ENCODE measurements at places on chromosomes 1 and 21.

GRCh38 chr1:59427155-59427554 is 130.3 kb downstream of the FGGY start:
- DNase-seq = no peak

- DNase-seq = no peak
Measured at GRCh38 chr1:87942165-87942564, 613.5 kb downstream of the LMO4 start.

DNA sequence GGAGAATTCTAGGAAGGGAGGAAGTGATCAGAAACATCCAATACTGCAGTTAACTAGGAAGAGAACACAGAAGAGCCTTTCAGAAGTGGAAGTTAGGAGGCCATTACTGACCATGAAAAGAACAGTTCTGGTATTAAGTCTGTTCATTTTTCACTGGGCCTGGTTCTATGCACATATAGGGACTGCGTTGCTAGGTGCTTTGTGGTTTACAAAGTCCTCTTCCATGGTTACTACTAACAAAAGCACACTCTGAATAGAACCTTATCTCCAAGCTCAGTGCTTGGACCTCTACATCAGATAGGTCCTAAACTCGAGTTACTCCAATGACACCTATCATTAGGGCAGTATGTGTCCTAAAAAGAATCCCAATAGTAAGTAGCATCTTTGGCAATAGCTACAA is 75.4 kb downstream of the RPAP2 start:
- DNase-seq = no peak

GRCh38 chr1:40384887-40385286 is 11.4 kb downstream of the SMAP2 start:
- DNase-seq = no peak

DNA sequence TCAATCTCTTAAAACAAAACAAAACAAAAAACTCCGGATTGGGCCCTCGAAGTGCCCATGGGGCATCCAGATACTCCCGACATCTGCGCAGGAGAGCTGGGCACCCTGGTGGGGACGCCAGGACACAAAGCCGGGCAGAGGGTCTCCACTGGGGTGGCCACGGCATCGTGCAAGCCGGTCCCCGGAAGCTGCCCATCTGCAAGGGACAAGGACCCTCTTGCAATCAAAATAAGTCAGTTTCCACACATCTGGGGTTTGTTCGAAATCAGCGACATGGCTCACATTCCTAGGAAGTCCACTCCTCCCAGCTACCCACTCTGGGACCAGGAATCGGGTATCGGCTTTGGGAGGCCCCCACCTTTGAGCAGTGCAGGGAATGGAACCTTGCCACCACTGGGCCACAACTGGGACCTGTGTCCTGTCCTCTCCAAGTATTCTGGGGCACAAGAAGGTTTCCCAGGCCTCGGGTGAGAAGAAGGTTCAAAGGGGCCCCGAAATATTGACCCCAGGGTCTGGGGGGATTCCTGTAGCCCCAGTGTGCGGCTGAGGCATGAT is 4.6 kb upstream of the PRDM16 start:
- DNase-seq = no peak

DNA sequence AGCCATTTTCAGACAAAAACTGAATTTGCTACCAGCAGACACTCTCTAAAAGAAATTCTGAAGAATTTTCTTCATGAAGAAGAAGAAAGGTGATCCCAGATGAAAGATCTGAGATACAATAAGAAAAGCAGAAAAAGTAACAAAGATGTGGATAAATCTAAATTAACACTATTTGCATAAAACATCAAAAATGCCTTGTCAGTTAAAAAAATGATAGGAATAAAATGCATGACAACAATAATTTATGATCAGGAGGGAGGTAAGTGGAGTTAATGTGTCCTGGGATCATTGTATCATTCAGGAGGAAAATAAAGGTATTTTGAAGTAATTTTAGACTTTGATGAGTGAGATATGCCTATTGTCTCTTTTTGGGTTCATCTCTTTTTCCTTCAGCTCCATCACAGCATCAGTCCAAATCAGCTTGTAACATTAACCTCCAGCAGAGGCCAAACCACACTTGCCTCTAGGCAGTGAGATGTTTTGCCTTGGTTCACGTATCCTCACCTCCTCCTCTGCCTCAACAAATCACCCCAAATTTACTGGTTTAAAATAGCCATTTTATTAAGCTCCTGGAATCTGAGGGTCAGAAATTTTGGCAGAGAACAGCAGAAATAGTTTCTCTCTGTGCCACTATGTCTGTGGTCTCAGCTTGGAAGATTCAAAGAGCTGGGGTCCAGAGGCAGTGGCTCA is 76.9 kb upstream of the HIVEP3 start:
- no peak for DNase-seq

DNA sequence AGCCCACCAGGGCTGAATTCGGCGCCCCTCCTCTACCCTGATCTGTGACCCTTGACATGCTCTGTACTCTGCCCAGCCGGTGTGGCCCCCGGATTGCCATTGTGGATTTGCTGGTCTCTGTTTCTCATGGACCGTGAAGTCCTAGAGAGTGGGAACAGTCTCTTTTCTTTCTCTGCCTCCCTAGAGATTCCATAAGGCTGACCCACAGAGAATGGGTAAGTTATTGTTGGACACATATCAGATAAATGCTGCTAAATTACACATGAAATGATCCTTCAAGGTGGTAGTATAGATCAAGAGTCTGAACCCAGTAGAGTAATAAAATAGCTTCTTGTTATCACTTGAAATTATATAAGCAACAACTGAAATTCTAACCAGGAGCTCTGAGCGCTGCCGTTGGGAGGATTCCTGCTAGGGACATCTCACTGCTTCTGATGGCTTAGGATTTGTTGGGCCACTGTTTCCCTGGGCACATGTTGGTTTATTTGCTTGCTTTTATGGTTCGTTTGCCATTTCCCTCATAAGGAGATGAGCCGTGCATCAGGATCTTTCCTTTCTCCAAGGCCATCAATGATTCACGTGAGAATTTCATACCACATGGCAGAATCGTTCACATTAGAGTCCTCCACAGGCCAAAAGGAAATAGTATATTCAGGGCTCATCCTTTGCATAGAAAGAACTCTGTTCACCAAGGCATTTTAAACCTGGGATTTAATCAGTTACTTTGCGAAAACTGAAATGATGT is 111.9 kb downstream of the ZBTB18 start:
- no peak for DNase-seq

GRCh38 chr1:232501854-232502253 is 128.1 kb downstream of the SIPA1L2 start:
- no peak for DNase-seq

GRCh38 chr1:12057940-12058687 is 5.0 kb upstream of the TNFRSF8 start:
- no peak for DNase-seq

GRCh38 chr1:226867461-226868054 is 2.9 kb upstream of the PSEN2 start:
- no peak for DNase-seq

DNA sequence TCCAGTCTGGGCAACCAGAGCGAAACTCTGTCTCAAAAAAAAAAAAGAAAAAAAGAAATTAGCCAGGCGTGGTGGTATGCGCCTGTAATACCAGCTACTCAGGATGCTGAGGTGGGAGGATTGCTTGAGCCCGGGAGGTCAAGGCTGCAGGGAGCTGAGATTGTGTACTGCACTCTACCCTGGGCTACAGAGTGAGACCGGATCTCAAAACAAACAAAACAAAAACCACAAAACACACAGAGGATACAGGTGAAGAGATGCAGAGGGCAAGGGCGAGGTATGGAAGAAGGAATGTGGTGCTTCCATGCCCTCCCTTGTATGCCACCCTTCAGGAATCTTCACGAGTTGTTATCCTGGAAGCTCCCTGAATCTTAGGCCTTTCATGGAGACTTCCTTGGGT is 68.5 kb downstream of the NDUFS5 start:
- DNase-seq = no peak

- no peak for DNase-seq
Measured at GRCh38 chr21:32389337-32390015, 3.3 kb downstream of the URB1 start.

- no peak for DNase-seq
Measured at GRCh38 chr21:33754481-33754880, 112.2 kb downstream of the ITSN1 start.

- DNase-seq = no peak
Measured at GRCh38 chr1:3545363-3546047, 65.8 kb downstream of the MEGF6 start.

DNA sequence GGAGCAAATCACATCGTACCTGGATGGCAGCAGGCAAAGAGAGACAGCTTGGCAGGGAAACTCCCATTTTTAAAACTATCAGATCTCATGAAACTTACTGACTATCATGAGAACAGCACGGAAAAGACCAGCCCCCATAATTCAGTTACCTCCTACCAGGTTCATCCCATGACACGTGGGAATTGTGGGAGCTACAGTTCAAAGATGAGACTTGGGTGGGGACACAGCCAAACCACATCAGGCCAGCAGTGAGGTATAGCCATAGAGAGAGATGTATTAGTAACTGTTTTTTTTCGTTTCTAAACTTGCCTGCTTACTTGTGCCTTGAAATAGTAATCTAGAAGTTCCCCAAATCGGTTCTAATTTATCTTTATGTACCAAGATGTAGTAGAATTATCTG is 48.9 kb downstream of the AK4 start:
- DNase-seq = no peak

DNA sequence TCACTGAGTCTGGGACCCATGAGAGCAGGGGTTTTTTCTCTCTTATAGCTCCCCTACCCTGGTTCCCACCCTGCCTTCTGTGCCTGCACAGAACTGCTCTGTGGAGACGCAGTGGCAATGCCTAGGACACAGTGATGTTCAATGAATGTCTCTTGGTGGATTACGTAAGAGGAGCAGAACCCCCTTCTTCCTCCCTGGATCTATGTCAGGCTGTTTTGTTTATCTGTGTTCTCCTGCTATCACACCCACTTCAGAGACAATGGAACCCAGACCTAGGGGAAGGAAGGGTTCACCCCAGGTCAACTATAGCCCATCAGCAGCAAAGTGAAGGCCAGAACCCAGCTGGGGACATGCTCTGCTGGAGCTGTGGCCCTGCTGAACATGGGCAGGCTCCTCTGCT is 2.0 kb downstream of the HPCAL4 start:
- DNase-seq = no peak

GRCh38 chr1:18007391-18008041 is 100.1 kb upstream of the IGSF21 start:
- no peak for DNase-seq

DNA sequence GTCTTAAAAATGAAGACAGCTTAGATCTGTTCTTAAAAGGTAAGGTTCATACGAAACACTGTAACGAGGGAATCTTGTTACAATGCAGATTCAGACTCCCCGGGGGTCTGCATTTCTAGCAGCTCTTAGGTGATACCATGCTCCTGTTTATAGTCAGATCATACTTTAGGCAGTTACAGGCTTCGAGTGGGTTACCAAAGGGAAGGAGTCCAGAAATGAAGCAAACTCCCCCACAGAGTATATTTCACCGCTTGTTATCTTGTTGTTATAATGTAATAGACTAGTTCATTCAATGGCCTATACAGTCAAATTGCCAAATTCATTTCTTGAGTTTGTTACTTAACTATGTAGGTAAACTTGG is 601.1 kb downstream of the USP25 start:
- DNase-seq = no peak

DNA sequence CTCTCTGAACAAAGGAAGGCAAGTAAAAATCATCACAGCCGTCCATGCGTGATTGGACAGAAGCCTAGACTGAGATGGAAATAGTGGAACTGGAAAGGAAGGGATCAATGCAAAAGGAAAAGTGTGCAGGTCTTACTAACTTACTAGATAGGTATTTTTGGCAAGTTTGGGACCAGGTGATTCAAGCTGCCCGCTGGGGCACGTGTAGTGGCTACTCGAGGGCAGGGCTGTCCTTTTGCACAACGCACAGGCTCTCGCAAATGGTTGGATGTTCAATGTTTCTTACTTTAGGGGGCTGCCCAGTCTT is 566 bp upstream of the ALG6 start:
- DNase-seq = no peak

GRCh38 chr1:110203021-110203661 is 7.0 kb upstream of the KCNC4 start:
- DNase-seq = peak; percentile 45

GRCh38 chr1:219783605-219784235 is 144.6 kb downstream of the SLC30A10 start:
- DNase-seq = no peak

DNA sequence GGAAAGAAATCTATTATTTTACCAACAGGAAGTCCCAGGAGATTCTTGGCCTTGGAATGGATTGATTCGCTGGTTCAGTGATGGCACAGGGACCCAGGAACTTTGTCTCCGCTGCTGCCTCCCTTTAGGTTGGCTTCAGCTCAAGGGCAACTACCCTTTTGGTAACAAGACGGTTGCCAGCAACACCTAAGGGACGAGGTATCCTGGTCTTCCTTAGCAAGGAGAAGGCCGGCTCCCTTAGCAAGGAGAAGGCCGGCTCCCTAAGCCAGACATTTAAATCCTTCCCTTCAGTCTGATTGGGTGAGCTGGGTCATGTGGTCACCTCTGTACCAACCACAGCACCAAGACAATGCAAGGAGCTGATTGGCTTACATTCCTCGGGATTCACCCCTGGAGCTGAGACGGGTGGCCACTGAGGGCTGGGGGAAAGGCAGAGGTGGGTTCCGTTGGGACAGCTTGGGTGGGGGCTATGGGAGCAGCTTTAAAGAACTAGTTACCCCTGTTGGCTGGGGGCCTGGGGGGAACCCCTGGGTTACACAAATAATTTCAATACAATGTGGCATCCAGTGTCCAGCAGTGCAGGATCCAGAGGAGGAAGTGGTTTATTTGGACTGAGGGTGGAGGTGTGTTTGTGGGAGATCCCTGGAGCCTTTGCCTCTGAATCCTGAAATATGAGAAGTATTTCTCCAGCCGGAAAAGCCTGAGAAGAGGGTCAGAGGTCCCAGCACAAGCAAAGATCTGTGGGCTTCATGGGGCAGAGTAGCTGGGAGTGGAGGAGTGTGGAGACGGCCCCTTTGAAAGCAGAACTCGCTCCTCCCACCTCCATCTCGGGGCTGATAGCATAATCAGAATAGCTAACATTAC is 20.7 kb upstream of the CLIC4 start:
- no peak for DNase-seq
